GM19239 (cell line): ENCODE measurements at places on chromosomes 4 and X.

- no peak for DNase-seq
Measured at GRCh38 chr4:128582427-128582870, 227.1 kb upstream of the JADE1 start.

- no peak for DNase-seq
Measured at GRCh38 chr4:156959298-156959702, 12.3 kb downstream of the PDGFC start.

DNA sequence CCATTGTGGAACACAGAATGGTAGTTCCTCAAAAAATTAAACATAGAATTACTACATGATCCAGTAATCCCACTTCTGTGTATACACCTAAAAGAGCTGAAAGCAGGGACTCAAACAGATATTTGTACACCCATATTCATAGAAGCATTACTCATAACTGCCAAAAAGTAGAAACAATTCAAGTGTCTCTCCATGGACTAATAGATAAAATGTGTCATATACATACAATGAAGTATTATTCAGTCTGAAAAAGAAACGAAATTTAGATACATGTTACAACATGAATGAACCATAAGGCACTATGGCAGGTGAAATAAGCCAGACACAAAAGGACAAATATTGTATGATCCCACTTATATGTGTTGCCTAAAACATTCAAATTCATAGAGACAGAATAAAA, 145.1 kb downstream of the ANTXR2 start:
- no peak for DNase-seq

DNA sequence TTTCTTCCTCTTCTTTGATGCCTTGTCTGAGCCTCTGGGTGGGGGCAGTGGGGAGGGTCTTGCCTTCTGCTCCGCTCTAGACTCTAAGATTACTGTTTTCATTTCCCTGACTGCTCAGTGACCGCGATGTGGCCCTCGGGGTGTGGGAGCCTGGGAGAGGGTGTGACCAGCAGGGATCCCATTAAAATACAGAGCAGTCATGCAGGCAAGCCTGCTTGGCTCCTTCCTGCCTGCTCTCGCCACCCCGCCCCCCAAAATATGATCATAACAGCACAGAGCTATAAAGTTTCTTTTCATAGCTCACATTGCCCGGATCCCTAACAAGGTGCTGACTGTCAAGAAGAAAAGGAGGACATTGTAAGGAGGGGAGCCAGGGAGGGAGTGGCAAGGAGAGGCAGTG, 332.9 kb downstream of the RAB28 start:
- DNase-seq: no peak

DNA sequence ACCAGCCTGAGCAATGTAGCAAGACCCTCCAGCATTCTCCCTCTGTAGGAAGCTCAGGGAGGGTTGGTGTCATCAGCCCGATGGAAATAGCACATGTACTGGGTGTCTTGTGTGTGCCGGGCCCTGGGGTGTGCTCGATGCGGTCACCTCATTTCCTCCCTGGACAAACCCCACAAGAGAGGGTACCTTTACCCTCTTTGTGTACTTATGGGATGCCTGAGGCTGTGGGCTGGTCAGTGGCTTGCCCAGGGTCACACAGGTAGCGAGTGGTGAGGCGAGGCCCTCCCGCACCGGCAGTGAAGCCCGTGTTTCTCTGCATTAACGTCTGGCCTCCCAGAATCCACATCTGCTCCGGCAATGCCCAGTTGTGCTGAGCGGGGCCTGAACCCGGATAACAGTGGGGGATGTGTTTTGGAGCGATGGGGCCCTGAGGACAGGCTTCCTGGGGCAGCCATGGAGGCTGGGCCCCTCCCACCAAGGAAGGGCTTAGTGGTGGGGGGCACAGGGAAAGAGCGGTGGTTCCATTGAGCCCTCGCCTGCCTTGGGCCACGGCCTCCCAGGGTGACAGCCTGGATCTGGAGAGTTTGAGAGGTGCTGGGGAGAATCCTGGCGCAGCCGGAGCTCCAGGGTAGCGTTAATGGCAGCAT, 8.1 kb downstream of the PSAPL1 start:
- DNase-seq: no peak

DNA sequence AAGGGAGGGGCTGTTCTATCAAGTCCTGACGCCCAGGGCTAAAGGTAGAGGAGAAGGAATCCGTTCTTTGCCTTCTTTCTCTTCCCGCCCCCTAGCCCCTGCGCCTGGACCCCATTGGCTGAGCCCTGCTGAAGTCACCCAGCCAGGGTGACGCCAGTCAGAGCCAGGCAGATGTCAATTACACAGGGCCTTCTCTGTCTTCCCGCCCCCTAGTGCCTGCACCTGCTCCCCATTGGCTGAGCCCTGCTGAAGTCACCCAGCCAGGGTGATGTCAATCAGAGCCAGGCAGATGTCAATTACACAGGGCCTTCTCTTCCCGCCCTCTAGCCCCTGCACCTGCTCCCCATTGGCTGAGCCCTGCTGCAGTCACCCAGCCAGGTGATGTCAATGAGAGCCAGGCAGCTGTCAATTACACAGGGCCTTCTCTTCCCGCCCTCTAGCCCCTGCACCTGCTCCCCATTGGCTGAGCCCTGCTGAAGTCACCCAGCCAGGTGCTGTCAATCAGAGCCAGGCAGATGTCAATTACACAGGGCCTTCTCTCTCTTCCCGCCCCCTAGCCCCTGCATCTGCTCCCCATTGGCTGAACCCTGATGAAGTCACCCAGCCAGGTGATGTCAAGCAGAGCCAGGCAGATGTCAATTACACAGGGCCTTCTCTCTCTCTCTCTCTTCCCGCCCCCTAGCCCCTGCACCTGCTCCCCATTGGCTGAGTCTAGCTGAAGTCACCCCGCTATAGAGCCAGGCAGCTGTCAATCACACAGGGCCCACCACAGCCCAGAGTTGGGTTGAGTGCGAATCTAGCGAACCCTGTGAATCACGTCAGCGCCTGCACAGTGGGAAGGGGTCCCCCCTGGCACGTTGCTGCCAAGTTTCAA, 46.4 kb downstream of the ASMT start:
- DNase-seq: no peak

DNA sequence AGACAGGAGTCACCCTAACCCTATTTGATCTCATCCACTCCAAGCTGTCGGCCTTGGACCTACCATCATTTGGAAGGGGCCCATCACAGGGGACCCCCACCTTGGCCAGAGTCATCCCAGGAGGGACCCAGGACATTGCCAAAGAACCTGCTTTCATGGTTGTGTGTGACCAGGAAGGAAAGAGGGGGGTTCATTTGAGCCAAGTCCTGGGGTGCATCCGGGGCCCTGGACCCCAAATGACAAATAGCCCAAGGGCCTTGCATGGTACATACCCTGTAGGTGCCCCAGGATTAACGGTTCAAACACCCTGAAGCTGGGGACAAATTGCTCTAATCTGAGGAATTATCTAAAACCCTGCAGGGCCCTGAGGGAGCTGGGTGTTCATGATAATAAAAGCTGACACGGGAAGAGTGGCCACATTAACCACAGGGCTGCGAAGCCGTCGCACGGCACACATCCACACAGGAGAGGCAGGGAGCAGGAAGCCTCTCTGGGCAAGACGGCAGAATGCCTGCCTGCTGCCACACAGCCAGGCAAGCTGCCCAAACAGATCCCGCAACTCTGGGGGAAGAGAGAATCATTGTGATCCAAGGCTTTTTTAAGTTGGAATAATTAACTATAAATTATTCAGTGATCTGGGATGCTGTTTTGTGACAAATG, 28.2 kb upstream of the PPP2R2C start:
- DNase-seq: no peak
